ENCODE measurements at places on chromosomes 1 and 21.

DNA sequence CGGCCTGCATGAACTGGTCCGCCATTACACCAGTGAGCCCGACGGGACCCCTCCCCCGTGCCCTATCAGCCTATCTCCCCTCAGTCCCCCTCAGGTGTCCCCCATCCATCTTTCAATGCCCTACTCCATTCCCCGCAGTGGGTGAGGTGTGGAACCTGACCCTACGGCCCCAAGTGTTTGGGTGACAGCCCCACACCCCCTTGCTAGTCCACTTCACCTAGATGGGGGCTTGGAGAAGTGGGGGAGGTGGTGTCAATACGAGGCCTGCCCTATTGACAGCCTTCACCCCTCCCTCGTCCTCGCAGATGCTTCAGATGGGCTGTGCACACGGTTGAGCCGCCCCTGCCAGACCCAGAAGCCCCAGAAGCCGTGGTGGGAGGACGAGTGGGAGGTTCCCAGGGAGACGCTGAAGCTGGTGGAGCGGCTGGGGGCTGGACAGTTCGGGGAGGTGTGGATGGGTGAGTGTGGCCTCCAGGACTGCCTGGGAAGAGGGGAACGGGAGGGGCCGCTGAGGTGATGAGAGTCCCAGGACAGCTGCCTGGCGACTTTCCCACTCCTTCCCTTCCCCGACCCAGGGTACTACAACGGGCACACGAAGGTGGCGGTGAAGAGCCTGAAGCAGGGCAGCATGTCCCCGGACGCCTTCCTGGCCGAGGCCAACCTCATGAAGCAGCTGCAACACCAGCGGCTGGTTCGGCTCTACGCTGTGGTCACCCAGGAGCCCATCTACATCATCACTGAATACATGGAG lies 15.7 kb upstream of the HDAC1 start:
- DNase-seq, result no peak

DNA sequence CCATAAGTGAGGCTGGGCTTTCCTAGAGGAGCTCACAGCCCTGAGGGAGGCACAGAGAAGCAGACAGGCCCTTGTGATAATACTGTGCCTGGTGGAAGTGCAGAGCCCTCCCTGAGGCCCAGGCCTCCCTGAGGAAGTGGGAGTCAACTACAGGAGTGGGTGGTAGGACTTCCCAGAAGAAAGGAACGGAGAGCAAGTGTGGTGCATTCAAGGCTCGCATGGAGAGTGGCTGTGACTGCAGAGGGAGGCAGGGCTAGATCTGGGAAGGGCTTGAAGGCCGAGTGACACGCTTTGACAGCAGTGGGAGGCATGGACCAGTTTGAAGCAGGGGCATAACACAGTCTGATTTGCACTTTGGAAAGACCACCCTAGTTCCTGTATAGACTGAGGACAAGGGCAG lies 37.3 kb downstream of the AZIN2 start:
- no peak for DNase-seq

DNA sequence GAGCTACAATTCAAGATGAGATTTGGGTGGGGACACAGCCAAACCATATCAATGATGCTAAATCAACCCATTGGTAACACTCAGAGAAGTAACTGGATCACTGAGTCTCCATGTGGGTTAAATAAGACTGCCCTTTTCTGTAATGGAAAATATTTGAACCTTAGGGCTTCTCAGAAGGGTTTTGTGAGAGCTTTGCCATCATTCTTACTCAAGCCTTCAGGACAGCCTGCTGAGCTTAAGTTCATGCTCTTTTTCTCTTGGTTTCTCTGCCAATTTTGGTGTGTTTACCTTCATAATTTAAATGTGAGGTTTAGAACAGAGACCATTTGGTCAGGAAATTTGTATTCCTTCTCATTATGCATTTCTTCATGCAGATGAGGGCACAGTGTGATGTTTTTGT lies 74.7 kb downstream of the DISC1 start:
- no peak for DNase-seq

DNA sequence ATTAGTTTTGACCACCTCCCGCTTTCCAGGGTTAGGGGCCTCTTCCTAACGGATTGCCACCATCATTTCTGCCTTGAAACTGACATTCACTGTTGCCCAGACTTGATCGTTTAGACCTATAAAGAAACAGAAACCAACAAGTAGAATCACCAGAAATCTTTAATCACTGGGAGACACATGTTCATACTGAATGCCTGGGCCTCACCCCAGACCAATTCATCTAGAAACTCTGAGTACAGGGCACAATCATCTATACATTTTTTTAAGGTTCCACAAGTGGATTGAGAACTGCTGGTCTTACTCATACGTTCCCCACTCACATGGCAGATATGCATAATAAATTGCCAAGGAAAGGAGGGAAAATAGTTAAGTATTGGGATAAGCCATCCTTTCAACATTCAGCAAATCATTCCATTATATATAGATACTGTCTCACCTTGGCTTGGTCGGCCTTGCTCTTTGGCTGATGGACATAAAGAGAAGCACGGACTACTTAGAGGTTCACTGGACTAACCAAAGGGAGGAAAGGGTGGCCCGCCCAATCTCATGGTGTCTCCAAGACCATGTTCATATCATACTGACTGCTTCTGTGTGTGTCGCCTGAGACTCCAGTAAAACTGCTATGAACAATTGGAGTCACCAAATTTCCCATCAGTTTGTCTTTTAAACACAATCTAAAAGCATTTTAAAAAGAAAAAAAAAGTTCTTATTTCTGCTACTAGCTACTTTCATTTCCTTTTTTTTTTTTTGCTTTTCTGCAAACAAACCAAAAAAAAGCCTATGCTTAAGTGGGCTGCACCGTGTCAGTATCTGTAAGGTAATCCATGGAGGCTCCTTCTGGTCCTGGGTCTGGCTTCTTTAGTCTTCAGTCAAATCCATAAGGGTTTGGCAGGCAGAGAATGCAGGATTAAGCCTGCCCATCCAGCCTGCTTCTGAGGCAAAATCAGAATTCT lies 9.4 kb upstream of the TARBP1 start:
- DNase-seq, result no peak

DNA sequence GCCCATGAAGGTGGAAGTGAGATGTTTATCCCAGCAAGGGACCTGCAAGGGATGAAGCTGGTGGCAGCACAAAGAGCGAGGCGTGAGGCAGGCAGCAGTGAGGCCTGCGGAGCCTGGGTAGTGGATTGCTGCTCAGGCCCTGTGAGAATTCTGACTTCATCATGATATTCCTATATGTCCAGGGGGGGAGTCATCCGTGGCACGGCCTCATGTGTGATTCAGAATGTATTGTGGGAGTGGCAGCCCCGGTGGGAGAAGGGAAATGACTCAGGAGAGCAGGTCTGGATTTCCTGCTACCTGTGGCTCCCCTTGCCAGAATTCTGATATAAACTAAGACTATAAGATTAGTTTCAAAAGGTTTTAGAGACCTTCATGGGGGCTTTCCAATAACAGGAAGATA lies 240.9 kb downstream of the CAMTA1 start:
- no peak for DNase-seq

- no peak for DNase-seq
Observed at GRCh38 chr1:95133687-95134086, 16.5 kb downstream of the TLCD4 start.

Measured in esophagus squamous epithelium (tissue), 5 donors.